ENCODE measurements at places on chromosomes 16 and 17. TPM values are rescaled to one million over a fixed set of nuclear protein-coding genes. Genes with fewer than 3 reads are reported as not detected.

- no peak for DNase-seq
Observed at GRCh38 chr17:45849536-45849990, 4.9 kb downstream of the SPPL2C start.

DNA sequence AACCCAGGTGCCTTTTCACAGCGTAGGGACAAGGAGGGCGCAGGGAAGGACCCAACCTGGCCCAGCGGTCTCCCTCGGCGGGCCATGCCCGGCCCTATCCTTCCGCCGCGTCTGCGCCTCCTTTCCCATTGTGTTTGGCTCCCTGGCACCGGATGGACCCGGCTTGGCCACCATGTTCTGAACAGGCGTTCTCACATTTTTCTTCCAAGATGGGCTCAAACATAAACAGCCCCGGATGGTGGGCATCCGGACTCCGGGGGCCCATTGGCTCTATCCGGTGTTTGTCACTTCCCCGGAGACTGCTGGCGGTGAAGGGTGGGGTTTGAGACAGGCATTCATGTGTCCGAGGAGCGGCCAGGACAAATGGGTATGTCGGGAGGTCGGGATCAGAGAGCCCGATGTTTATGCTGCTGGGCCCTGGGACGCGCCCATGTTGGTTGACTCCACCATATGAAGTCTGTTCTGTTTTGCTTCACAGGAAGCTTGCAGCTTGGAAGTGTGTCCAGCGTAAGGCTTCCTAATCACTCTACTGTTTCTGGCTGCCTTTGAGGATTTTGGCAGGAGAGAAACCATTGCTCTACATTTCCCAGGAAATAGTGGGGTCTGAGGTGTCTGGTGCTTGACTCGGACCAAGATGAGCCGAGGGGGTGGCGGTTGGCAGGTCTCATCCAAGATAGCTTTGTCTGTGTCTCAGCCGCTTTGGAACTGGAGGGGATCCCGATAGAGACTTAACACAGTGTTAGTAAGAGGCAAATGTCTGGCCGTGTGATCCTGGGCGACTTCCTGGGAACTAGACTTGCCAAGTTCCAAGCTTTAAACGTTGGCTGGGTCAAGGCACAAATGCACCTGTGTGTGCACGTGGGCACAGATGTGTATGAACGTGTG lies 188.3 kb downstream of the IRF8 start:
- DNase-seq = no peak

DNA sequence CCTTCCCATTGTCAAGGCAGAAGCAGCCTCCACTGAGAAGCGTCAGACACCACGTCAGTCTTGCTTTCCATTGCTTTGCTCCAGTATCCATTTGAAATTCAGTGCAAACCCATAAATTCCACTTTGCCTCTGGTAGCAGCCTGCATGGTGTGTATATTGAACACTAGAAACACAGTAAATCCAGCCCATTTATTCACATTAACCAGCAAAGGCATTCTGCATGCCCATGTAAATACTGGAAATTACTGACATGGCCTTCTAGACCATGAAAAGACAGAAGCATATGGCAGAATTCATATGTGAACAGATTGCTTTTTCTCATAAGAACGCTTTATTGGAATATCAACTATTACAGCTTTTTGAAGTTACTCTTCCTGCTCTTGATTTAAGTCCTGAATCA lies 595.0 kb downstream of the WWOX start:
- no peak for DNase-seq

DNA sequence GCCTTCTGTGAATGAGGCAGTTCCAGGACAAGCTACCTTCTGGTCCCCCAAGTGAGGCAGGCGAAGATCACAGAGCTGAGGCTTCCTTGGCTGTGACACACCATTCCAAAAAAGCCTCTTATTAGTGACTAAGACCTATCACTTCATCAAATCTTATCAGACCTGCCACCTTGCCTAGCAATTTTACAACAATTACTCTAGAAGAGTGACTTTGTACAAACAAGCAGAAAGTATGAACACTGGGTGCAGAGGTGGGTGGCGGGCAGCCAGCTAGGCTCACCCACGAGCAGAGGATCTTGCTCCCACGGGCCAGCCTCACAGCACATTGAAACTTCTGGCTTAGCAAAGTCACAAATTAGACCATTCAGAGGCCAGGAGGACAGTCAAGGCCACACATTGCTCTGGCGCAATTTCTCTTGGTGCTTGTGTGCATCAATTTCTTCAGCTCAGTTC lies 2.2 kb upstream of the ICAM2 start:
- no peak for DNase-seq

GRCh38 chr17:50214976-50215760 lies 13.7 kb upstream of the COL1A1 start:
- no peak for DNase-seq

DNA sequence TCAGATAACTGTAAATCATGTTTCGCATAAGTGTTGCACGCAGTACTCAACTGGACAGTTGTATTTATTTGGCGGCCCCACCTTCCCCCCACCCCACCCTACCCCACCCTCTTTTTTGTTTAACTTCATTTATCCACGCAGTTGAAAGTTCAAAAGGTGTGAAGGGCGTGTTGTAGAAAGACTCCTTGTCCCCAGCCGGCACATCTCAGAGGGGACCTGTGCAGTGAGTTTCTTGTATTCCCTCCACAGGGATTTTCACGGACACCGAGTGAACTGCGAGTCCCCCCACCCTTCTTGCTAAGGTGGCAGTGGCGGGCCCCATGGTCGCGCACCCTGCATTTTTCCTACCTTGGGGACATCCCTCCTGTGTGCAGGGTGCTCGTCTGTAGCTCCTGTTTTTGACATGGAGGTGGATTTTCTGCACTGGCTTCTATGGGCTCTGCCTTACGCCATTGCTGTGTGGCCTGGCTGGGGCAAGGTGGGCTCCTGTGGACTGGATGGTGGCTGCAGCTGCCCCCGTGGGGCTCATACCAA lies 36.2 kb downstream of the ADCY7 start:
- DNase-seq = no peak

- DNase-seq = no peak
Observed at GRCh38 chr16:83393196-83393981, 414.4 kb upstream of the HSBP1 start.

GRCh38 chr16:20089246-20089965 lies 15.7 kb upstream of the GPR139 start:
- DNase-seq = no peak

- DNase-seq = no peak
Observed at GRCh38 chr16:79661578-79661977, 61.0 kb upstream of the MAF start.

Gene FBXW10
- 0.50 TPM for polyA plus RNA-seq

Gene ZDHHC1
- polyA plus RNA-seq = 2.5 TPM

Gene IRX5
- 0.87 TPM for polyA plus RNA-seq

Gene LAT
- polyA plus RNA-seq = 239 TPM

Gene CPNE7
- 9.6 TPM for polyA plus RNA-seq

Gene OTOA
- 1.3 TPM for polyA plus RNA-seq

Gene STH
- polyA plus RNA-seq = not detected
